ENCODE measurements at places on chromosomes 2 and 18.

GRCh38 chr2:121377646-121378045 is 92.6 kb upstream of the TFCP2L1 start:
- peak; percentile 1 for DNase-seq

- no peak for DNase-seq
These were observed 5.8 kb upstream of the ADNP2 start for GRCh38 chr18:80103231-80103630.

GRCh38 chr2:9252002-9252357 is 45.4 kb downstream of the ASAP2 start:
- DNase-seq, result no peak

GRCh38 chr2:64947885-64948284 is 41.3 kb upstream of the SLC1A4 start:
- DNase-seq, result no peak

- no peak for DNase-seq
These were observed 53.1 kb downstream of the CAB39 start for GRCh38 chr2:230765611-230766300.

DNA sequence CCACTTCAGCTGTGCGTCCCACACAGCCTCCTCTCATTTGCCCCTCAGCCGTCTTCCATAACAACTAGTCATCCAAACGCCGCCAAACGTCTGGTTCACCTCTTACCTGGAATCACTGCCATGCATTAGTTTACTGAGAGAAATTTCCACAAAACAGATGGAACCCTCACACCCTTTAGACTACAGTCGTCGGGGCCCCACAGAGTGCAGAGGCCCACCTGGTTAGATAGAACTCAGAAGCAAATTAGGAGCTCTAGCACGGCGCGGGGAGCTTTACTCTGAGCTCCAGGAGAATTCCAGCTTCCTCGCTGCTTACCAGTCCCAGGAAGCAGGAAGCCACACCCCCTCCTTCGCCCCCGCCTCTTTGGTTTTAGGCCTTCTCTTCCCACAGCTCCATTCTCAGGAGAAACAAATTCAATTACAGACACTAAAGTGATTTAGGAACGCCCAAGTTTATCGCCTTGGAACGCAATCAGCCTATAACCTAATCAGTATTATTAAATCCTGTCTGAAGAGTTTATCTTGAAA is 9.4 kb downstream of the RNU2-63P start:
- DNase-seq, result no peak

GRCh38 chr2:174699993-174700766 is 64.1 kb downstream of the CHRNA1 start:
- peak; percentile 13 for DNase-seq

DNA sequence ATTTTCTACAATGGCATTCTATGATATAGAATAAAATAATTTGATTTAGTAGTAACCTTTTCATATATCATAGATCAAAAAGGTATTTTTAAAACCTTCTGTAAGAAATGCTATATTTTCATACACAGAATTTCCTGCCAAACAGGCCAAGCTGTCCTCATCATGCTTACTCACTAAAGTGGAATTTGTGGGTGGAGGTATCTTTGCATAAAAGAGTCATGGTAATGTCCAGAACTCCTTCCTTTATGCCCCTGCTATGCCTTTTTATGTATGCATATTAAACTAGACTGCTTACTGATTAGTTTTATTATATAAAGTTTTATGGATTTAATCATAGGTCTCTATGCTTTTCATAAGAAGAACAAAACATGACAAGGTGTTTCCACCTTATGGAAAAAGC is 27.5 kb upstream of the MARCHF7 start:
- no peak for DNase-seq

DNA sequence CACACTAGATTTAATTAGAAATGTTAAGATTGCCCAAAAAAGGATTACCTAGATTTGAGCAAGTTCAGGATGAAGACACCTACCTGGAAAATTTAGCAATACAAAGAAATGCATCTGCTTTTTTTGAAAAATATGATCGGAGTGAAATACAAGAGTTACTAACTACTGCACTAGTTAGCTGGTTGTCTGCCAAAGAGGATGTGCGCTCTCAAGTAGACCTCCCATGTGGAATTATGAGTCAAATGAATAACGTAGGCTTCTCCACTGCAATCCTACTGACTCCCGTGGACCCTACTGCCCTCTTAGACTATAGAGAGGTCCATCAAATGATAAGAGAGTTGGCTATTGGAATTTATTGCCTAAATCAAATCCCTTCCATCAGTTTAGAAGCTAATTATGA is 2.0 kb downstream of the ANKAR start:
- DNase-seq, result no peak

DNA sequence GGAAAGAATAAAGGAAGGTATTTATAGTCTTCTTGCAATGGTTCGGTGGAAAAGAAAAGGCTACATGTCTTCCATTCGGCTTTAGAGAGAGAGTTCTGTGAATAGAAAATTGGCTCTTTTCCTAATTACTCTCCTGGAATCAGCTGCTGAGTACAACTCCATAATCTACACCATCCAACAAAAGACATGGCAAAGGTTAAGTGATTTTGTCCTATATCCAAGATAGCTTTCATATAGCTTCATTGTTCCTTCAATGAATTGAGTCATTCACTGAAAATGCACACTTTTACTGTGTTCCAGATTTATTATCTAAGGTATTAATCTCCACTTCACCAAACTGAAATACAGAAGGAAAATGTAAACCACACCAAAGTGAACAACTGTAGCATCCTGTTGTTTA is 514.5 kb downstream of the LRRTM4 start:
- peak; percentile 67 for DNase-seq

Measured in COR-L47 (cell line).